Stimulated activated CD4-positive, alpha-beta T cell treated with anti-CD3 and anti-CD28 coated beads, Interleukin-12 subunit alpha, Interleukin-12 subunit beta, amount 100 ng/mL, for 24 hours (primary cell): ENCODE measurements at places on chromosomes 2 and 18.
A peak's percentile ranks its signal among the peaks of the same experiment; 100 is the strongest.

DNA sequence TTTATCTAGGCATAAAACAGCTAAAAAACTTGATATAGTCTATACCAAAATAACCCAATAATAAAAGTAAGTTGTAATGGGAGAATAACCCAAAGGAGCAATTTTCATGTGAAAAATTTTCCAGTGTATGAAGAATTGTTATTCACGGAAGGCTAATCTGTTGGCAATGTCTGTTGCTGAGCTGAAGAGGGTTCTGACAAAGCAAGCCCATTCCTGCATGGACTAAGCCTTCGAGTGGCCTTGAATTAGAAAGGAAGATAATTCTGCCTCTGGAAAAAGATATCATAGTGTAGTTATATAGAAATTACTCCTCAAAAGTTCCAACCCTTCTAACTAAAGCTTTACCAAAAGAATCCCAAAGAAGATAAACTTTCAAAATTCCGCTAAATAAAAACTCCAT is 101.5 kb downstream of the MAP2 start:
- DNase-seq: no peak

- DNase-seq: no peak
Measured at GRCh38 chr2:141570474-141571131, 560.2 kb downstream of the LRP1B start.

GRCh38 chr18:24039671-24040070 is 25.1 kb downstream of the TTC39C start:
- DNase-seq: no peak

DNA sequence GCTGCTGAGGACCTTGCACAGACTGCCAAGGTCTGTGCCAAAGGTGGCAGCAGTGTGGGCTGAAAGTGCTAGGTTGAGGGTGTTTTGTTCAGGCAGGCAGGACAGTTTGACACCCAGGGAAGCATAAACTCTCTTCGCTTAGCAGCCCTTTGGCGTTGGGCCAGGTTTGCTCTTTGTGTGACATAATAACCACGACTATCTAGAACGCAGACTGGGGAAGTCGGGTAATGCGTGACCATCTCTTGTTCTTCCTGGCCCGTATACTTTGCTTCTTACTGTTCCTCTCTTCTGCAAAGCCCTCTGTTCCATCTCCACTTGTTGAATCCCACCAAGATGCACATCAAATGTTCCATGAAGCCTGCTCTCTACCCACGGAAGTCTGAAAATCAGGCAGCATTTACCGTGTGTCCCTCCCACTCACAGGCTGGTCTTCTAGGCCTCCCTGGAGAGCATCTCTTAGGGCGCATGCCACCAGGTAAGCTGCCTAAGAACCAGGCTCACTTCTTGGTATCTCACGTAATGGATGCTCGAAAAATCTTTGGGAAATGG is 96.7 kb upstream of the LMAN1 start:
- DNase-seq: no peak

DNA sequence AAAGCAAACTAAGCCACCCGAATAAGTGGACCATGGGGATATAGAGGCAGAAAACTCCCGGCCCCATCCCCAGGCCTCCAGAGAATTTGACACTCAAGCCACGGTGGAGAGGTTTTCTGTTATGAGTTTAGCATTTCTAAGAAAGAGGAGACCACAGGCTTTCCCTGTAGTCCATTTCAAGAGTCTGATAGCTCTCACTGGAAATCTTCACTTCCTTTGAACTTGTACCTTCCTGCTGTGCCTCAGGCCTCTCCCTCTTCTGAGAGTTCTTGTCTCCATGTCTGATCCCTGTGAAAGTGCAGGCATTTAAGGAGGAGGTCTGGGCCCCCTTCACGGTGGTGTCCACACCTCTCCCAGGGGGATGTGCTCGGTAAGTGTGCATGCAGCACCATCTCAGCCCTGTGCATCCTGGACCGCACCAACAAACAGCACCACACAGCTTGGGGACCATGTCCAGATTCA is 113.7 kb downstream of the BCL2 start:
- no peak for DNase-seq

GRCh38 chr2:209473930-209474419 is 50.1 kb downstream of the MAP2 start:
- no peak for DNase-seq

- no peak for DNase-seq
Measured at GRCh38 chr2:241582806-241583205, 24.3 kb downstream of the BOK start.

DNA sequence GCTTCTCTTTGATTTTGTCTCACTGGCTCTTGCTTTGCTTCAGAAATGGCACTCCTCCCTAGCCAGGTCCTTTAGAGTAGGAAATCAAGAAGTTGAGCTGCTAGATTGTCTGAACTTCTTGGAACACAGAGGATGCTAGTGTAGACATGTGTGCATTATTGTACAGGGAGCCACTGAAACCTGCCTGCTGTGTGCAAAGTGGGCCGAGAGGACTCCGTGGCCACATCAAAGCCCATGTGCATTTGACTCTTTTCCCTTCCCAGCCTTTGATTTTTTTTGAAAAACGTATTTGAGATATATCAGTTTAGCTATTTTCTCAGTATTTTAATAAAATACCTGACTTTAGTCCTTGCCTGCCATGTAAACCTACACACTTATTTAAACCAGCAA is 83.1 kb downstream of the TMEM247 start:
- DNase-seq: no peak

DNA sequence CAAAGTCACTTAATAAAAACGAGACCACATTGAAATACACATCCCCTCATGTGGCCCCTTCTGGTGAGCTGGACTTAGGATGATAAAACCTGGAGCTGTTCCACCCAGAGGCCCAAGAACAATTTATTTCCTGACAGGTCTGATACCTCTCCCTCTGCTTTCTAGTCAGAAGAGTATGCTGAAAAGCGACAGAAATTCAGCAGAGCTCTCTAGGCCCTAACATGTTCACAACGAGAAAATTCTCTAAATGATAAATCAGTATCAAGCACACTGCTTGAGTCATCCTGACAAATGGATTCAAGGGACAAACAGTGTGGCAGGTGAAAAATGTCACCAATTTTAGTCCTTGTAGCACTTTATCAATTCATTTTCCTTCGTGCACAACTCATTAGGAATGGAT is 233.5 kb downstream of the PID1 start:
- DNase-seq: no peak

DNA sequence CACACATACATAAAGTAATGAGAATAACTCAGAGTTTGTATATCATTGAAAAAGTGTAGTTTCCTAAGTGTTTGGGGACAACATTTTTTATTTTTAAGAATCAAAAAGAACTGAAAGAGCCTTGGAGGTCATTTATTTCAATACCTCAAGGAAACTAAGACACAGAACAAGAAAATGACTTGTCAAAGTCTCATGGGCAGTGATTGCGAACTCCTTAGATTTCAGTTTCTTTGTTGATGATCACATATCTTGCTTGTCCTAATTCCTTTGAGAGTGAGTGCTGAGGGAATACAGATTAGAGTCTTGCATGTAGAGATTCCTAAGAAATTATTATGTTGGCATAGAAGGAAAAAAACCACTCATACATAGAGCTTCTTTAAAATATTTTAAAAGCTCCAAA is 243.8 kb downstream of the CAMKMT start:
- no peak for DNase-seq

GRCh38 chr2:180324182-180324581 is 317.1 kb upstream of the CWC22 start:
- no peak for DNase-seq

GRCh38 chr2:27170581-27171337 is 22.0 kb downstream of the TCF23 start:
- DNase-seq: no peak

GRCh38 chr2:46486436-46486835 is 7.1 kb downstream of the TMEM247 start:
- DNase-seq: no peak

GRCh38 chr18:73110307-73110706 is 242.5 kb upstream of the NETO1 start:
- no peak for DNase-seq

- DNase-seq: no peak
Measured at GRCh38 chr18:8391068-8391467, 218.2 kb upstream of the RAB12 start.

DNA sequence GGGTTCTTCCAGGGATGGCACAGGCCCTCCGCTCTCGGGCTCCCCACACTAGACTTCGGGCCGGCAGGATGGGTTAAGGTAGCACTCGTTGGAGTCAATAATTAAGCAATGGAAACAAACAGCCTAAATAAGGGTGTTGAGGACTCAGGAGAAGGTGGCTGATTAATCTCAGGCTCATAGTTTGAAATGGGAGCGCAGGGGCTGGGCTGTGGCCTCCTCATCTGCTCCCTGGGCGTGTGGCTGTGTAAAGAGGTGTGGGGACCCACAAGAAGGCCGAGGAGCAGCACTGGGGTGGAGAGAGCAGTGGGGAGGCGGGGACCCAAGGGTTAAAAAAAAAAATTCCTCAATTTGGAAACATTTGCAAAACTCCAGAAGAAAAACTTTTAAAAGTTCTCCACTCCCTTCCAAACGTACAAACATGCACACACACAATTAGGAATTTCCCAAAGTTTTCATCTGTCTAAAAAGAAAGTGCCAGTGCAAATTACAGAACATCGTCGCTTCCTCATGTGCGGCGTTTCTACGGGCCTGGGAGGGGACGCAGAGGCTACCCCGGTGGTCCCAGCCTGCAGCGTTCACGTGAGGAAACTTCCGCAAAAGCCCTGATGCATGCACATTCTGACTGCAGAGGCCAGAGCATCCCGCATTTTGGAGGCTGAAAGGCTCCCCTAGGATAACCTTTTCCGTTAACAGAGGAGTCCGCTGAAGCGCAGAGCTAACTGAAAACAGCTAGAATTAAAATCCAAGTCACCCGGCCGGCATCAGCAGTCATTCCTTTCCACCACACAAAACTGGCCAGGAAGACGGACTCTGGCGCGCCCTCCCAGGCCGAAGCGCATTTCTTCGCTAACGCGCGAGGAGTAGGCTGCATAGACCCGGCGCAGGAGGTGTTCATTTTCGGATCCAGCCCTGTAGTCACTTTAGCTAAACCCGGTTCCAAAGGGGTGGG is 1.0 kb upstream of the TUBB6 start:
- no peak for DNase-seq

- no peak for DNase-seq
Measured at GRCh38 chr2:14867853-14868252, 235.3 kb downstream of the LRATD1 start.

- DNase-seq: no peak
Measured at GRCh38 chr2:24690524-24690923, 102.7 kb downstream of the PTRHD1 start.

DNA sequence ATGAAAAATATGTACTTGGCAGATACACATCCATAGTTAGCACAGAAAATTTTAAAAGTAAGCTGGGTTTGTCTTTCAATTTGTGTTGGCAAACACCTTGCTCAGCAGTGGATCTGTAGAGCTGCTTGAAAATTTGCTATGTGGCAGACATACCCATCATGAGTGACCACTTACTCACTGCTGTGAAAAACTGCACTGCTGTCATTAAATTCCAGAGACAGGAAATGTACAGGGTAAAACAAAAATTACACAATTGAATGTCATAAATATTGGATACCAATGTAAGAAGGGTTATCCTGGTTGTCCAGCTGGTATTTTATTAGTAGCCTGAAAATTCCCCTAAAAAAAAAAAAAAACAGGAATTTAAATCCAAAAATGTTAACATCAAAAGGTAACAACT is 24.5 kb downstream of the NIF3L1 start:
- DNase-seq: no peak

DNA sequence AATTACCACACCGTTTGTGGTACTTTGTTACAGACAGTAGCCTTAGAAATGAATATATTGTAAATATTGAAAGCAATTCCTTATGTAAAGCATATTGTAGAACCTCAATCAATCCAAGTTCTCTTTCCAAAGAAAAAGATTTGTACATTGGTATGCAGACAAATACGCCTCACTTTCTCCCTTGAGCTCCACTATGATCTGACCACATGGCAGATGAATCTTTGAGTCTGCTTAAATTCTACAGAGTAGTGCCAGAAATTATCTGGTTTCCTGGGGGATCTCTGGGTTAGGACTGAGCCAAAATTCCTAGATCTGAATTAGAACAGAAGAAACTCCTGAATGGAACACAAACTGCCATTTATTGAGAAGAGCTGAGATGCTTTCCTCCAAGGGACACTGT is 99.0 kb downstream of the CPO start:
- DNase-seq: no peak

- no peak for DNase-seq
Measured at GRCh38 chr2:208515099-208515498, 108.5 kb downstream of the PTH2R start.

- DNase-seq: no peak
Measured at GRCh38 chr2:142741764-142742269, 135.6 kb upstream of the KYNU start.

GRCh38 chr2:54878182-54878581 is 154.7 kb downstream of the EML6 start:
- DNase-seq: no peak

DNA sequence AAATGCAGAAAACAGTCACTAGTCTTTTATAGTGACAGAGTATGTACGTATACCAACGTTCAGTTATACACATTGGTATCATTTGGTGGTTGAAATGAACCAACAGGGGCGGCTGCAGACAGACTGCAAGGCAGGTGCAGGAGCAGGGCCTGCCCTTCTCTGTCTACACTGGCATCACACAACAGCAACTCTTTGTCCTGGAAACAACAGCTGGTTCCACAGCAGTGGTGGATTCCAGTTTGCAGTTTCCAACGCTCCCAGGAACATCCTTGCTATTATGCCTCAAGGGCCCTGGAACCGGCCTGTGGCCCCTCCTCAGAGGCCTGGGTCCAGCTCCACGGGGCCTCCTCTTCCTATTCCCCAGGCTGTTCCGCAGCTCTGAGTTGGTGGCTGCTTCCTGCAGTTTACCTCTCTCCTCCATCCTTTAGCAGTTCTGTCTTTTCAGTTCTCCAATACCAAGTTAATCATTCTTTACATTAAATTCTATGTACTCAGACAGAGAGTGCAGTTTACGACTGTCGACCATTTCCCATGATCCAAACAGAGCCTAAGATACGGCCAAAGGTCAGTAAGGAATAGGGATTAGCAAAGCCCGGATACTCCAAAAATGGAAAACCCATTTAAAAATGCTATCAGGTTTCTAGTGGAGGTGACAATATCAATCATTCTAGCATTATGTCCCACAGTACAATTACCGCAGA is 87.8 kb downstream of the NOL10 start:
- no peak for DNase-seq

DNA sequence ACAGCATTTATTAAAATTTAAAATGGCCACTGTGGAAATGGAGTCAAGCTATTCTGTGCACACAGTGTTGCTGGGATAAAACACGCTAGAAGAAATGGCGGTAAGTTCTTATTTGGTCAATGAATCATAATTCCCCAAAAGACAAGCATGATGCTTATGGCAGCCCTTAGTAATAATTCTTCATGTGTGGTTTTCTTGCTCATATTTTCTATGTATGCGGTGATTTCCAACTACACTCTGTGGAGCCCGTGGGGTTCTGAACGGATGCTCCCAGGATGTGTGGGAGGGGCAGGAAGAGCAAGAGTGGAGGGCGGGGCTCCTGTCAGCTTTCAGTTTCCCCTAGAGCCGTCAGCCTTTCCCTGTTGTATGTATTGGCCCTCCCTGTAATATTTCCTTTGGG is 91.7 kb upstream of the RMDN2 start:
- no peak for DNase-seq

DNA sequence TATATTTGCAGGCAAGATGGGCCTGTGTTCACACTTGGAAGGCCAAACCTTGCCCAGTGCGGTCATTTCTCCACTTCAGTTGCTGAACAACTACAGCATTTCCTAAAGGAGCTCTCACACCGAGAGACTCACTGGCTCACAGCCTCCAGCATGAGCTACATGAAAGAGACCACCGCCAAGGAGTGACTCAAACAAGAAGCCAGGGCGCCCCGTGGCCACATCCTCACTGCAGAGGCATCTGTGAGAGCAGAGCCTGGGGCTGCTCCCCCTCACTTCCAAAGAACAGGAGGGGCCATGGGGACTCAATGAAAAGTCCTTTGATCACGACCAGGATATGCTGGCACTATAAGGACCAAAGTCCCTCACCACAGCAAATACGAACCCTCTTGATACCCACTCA is 50.0 kb downstream of the TMEM163 start:
- DNase-seq: peak; percentile 39
